ENCODE measurements at places on chromosomes 1 and 21.

- DNase-seq = no peak
These were observed 10.4 kb upstream of the TLR5 start for GRCh38 chr1:223153177-223154119.

GRCh38 chr21:42424914-42425541 is 21.3 kb downstream of the UBASH3A start:
- DNase-seq = peak; percentile 66

DNA sequence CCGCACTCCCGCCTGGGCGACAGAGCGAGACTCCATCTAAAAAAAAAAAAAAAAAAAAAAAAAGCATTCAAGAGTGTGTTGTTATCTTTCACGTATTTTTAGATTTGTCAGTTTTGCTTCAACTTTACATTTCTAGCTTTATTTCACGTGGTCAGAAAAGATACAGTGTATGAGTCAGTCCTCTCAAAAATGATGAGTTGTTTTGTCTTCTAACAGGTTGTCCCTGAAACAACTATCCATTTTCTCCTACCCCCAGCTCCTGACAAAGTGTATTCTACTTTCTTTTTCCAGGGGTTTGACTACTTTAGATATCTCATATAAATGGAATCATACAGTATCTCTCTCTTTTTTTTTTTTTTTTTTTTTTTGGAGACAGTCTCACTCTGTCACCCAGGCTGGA is 5.5 kb upstream of the ZNF695 start:
- DNase-seq = no peak

DNA sequence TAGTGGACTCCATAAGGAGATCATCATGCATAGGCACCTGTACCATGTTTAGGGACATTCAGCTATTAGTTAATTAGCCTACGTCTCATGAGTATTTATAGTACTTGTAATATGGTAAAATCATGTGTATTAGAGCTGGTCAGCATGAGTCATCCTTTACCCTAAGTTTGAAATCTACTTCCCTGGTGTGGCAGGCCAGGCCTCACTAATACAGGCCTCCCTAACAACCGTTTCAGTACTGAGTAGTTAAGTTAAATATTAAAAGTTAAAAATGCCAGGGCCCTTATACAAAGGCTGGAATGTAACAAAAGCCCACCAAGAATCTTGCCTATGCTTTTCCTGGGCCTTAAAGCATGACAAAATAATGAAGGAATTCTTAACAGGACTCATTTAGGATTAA is 356.3 kb upstream of the DPYD start:
- DNase-seq = no peak

GRCh38 chr1:152743371-152744145 is 14.3 kb upstream of the KPRP start:
- DNase-seq = no peak

- DNase-seq = no peak
These were observed 132.5 kb downstream of the BACH1 start for GRCh38 chr21:29431178-29431577.

GRCh38 chr1:247962911-247963588 is 2.0 kb upstream of the OR2AK2 start:
- DNase-seq = no peak

DNA sequence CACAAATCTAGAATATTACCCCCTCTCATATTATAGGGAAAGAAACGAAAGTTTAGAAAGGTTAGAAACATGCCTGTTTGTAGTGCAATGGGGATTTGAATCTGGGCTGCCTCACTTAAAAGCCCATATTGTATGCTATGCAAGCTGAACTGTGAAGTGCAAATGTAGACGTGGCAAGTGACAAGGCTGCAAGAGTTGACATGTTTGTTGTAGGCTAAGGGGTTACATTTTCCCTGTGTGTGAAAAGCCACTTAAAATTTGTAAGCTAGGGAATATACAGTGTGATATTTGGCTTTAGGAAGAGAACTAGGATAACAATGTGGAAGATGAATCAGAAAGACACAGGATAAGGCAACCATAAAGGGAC is 29.0 kb downstream of the WDR26 start:
- no peak for DNase-seq

DNA sequence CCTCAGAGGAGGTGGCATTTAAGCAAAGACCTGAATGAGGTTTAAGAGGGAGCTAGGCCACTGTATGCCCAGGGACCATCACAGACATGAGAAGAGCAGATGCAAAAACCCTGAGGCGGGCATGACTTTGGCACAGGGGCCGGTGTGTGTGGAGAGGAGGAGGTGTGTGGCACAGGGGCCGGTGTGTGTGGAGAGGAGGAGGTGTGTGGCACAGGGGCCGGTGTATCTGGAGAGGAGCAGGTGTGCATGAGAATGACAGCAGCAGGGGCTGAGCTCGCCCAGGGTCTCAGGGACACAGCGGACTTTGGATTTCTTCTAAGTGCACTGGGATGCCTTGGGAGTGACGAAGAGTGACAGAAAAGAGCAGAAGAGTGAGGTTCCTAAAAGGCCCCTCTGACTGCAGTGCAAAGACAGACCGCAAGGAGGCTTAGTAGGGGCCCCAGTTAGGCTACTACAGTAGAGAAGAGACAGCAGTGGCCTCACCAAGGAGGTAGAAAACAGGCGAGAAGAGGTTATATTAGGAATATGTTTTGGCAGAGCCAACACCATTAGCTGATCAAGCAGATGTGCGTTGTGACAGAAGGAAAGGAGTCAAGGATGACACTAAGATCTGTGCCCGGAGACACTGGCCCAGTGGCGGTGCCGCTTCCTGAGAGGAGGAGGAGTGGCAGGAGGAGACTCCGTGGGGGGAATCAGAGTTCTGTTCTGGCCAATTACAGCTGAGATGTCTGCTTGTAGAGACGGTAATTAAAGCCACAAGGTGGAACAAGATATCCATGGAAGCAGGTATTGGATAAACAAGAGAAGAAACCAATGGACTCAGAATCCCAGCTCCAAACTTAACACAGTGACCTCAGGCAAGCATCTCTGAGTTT is 18.4 kb downstream of the ZBTB17 start:
- no peak for DNase-seq

DNA sequence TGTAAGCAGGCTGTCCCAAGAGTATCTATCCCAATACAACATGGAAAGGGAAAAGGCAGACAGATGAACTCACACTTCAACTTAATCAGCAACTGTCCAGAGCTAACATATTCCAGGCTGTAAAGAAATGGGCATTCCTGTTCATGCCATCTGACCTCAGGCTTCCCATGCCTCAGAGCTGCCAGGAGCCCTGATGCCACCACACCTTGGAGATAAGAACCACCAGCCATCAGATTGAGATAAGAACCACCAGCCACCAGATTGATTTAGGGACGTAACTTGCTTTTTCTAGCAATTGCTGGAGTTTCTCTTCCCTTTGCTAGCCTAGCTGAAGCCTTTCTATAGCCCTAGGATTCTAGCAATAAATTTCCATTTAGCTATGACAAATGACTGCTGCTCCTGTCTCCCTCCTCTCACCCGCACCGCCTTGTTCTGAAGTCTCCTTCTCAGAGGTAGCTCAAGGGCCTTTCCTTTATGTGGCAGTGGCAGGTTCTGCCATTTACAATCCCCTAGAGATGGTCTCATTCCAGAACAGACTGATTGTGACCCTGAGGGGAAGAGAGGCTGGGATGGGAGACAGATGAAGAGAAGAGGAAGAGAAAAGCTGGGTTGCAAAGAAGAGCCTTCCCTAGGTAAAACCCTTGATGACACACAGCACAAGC is 88.0 kb upstream of the CTTNBP2NL start:
- DNase-seq = no peak

- DNase-seq = no peak
These were observed 319.2 kb upstream of the FMN2 start for GRCh38 chr1:239772446-239772845.

- DNase-seq = no peak
These were observed 72.3 kb downstream of the RGL1 start for GRCh38 chr1:183877053-183877720.

DNA sequence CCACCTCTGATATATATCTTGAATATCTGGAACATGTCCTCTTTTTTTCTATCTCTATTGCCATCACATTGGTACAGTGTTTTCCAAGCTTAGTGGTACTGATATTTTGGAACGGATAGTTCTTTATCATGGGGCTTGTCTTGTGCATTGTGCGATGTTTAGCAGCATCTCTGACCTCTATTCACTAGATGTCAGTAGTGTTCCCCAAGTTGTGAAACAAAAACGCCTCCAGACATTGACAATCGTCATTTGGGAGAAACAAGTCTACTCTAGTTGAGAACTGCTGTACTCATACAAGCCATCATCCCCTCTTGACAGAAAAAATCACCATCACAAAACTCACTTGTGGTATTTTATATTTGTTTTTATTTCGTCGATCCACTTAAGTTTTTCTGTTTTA is 79.7 kb upstream of the CHODL start:
- no peak for DNase-seq

- DNase-seq = no peak
These were observed 23.1 kb downstream of the RHEX start for GRCh38 chr1:206075786-206076755.

- DNase-seq = no peak
These were observed 91.9 kb upstream of the SLC25A33 start for GRCh38 chr1:9447215-9447960.

DNA sequence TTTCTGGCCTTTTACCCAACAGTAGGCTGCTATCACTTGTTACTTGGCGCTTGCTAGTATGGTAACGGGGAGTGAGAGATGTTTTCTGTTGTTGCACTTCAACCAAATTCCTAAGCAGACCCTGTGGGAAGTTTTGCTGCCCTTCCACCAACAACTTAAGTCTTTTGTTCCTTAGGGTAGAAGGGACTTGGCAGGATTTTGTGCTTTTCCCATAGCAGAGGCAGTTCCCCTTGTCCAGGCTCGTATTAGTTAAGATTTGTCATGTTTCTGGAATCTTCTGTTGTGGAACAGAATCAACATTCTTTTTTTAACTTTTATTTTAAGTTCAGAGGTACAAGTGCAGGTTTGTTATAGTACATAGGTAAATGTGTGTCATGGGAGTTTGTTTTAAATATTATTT is 73.2 kb upstream of the SGIP1 start:
- DNase-seq = no peak

GRCh38 chr1:11318982-11319381 is 46.0 kb downstream of the UBIAD1 start:
- DNase-seq = no peak

DNA sequence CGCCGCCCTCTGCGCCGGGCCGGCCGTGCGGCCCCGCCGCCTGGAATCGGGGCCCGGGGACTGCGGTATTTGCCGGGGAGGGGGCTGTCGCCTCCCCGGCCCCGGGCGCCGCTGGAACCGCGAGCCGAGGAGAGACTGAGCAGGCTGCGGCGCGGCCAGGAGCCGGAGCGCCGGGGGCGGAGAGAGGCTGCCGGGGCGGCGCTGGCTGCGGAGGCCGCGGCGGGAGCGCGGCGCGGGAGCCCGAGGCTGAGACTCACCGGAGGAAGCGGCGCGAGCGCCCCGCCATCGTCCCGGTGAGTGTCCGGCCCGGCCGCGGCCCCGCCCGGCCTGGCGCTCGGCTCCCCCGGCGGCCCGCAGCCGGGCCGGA is 746 bp downstream of the DYRK1A start:
- no peak for DNase-seq

- no peak for DNase-seq
These were observed 4.9 kb downstream of the SLAMF8 start for GRCh38 chr1:159831412-159832141.

DNA sequence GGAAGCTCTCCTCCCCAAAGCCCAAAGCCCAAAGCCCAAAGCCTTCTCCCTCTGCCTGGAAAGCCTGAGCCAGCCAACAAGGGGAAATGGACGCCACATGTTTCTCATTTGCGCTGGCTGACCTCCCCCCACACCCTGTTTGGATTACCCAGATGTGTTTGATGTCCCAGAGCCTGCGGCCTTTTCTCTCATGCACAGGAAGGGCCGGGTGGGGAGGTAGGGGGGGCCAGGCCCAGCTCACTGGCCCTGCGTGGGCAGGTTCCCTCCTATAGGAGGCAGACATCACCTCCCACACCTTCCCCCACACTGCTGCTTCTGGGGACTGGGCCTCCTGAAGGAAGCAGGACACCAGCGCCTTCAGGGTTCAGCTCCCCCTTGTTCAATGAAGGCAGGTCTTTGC is 116.3 kb downstream of the NAV1 start:
- DNase-seq = no peak

DNA sequence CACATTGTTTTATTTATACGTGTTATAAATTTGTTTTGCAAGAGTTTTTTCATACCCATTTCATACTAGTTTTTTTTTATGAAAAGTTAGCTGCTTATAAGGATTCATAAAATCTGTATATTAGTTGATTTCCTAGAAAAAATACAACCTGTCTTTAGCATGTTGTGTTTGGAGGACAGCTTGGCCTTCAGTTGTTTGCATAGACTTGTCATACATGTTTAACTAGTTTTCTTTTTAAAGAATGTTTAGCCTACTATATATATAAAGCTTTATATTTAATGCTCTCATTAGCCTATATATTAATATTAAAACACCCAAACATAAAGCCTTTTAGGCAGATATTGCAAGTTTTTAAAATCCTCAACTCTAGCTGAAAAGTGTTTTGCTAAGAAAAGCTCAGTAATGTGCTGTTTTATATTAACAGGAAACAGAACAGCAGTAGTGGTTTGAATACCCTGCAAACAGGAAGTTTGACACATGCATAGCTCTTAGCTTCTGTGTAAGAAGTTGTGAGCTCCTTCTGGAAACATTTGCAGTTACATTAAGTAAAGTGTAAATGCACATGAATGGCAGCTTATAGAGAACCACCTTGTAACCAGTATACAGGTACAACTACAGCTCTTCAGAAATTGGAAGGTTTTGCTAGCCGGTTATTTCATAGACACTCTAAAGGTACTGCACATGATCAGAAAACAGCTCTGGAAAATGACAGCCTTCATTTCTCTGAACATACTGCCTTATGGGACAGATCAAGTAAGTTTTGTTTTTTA is at the start of gene PRKACB:
Gene PRKACB (plus strand): TSS at position 476 of the 770 bp plus-strand sequence. CDS start 91 bp downstream, at position 567.
- no peak for DNase-seq

GRCh38 chr1:53769780-53770179 is 30.8 kb upstream of the GLIS1 start:
- no peak for DNase-seq

GRCh38 chr1:95793893-95794292 is 559.9 kb downstream of the RWDD3 start:
- DNase-seq = no peak

GRCh38 chr1:164163289-164163849 is 395.6 kb upstream of the PBX1 start:
- DNase-seq = no peak

- DNase-seq = no peak
These were observed 46.9 kb upstream of the IFNLR1 start for GRCh38 chr1:24233684-24234600.

Measured in stimulated activated CD8-positive, alpha-beta memory T cell treated with anti-CD3 and anti-CD28 coated beads, Interleukin-7, amount 100 ng/mL, for 4 hours (primary cell).